ENCODE measurements at places on chromosomes 2 and 18. TPM values are rescaled to one million over a fixed set of nuclear protein-coding genes. Genes with fewer than 3 reads are reported as not detected.

VSNL1 gene
- total RNA-seq, result 0.17 TPM

KDSR gene
- total RNA-seq, result 57.3 TPM

CRYGC gene
- total RNA-seq, result not detected

GPR45 gene
- not detected for total RNA-seq

TLX2 gene
- 0.84 TPM for total RNA-seq

CDK5R2 gene
- total RNA-seq, result 0.33 TPM

FBXO36 gene
- 2.8 TPM for total RNA-seq

CGREF1 gene
- 1.4 TPM for total RNA-seq

IL36G gene
- not detected for total RNA-seq

POTEJ gene
- total RNA-seq, result not detected

SERPINB12 gene
- not detected for total RNA-seq

ID2 gene
- total RNA-seq, result 254 TPM

KCNIP3 gene
- total RNA-seq, result 29.9 TPM

MEP1B gene
- total RNA-seq, result not detected

LDLRAD4 gene
- 40.4 TPM for total RNA-seq

ANTXR1 gene
- 74.6 TPM for total RNA-seq

HRH4 gene
- total RNA-seq, result not detected

FAM124B gene
- 2.5 TPM for total RNA-seq

C2orf66 gene
- total RNA-seq, result not detected

UGT1A4 gene
- total RNA-seq, result not detected

C2orf78 gene
- total RNA-seq, result not detected

TBR1 gene
- not detected for total RNA-seq

LYPD1 gene
- 0.71 TPM for total RNA-seq

CD207 gene
- 0.26 TPM for total RNA-seq

TMEM163 gene
- 1.3 TPM for total RNA-seq

MLPH gene
- 5.3 TPM for total RNA-seq

PIGN gene
- total RNA-seq, result 16.9 TPM

PDE1A gene
- 13.6 TPM for total RNA-seq
